ENCODE measurements at places on chromosomes 6 and 20.

DNA sequence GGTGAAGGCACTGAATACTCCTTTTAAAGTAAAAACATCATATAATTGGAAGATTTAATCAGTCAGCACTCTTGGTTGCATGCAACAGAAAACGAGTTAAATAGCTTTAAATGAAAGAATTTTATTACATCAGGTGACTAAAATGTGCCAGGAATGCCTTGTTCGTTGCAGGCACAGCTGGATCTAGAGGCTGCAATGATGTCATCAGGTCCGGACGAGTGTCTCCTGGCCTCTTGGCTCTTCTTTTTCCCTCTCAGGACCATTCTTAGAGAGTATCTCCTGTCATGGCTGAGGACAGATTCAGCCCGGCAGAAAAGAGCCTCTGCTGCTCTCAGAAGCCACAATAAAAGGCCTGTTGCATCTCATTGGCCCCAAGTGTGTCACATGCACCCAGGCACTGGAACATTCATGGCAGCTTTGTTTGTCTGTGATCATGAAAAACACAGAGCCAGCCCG lies 510.7 kb upstream of the SULF2 start:
- DNase-seq: no peak

GRCh38 chr6:30325873-30326525 lies 728 bp upstream of the TRIM39 start:
- peak; percentile 73 for DNase-seq

- no peak for DNase-seq
Measured at GRCh38 chr6:138856654-138857053, 60.8 kb downstream of the ECT2L start.

DNA sequence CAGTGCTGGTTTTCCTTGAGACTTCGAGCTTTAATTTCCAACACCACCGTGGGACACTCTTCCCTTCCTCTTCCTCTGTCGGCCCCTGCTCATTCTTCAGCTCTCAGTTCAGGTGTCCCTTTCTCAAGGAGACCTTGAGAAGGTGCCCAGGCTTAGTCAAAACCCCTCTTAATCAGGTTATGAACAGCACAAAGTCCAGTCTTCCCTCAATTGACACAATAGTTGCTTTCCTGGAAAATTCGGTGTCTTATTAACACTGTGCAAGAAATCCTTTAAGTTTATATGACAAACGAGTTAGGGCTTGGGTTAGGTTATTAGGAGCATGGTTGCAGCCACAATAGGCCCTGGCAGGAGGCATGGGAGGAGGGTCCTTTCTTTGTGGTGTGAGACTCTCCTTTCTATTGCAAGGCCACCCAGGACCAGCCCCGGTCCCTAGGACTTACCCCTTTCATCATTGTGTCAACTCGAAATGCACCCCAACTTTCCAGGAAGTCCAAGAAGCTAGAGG lies 1.5 kb upstream of the NSFL1C start:
- no peak for DNase-seq

- DNase-seq: no peak
Measured at GRCh38 chr20:7879883-7880282, 60.4 kb downstream of the HAO1 start.

- DNase-seq: no peak
Measured at GRCh38 chr6:168250250-168250649, 69.3 kb downstream of the DACT2 start.

GRCh38 chr6:1724616-1725015 lies 114.9 kb downstream of the FOXC1 start:
- DNase-seq: no peak

DNA sequence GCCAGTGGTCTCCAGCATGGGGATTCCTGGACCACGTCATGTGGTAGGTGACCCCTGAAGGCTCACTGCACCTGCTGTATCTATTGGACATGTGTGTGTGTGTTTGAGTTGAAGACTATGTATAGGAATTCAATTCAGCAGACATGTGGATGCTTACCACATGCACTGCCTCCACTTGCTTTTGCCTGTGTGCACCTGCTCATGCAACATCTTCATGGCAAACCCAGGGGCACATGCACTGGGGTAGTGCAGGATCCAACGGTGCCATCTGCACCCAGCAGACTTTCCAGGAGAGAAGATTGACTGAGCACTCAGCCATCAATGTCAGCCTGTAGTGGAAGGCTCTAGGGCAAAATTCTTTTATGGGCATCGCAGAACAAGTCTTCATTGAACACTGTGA lies 299.4 kb downstream of the CDH26 start:
- DNase-seq: no peak

- no peak for DNase-seq
Measured at GRCh38 chr20:24751551-24751950, 197.5 kb upstream of the CST7 start.

DNA sequence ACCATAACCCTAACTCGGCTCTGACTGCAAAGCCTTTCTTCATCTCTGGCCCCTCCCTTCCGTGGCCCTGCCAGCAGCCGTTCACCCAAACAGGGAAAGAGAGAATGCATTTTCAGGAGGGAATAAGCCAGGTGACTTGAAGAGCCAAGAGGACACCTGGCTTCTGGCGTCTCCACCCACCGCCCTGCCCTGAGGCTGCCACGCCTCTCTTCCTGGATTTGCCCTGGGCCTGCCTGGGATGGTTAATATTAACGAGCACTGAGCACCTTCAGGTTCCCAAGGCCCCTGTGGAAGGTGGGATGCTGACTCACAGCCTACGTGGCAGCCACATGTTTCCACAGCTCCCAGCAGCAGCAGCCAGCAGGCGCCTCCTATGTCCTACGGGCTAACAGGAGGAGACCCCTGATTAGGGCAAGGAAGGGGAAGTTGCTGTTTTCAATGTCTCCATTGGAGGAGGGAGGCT lies 138.0 kb upstream of the RREB1 start:
- DNase-seq: no peak

- DNase-seq: peak; percentile 65
Measured at GRCh38 chr6:161242779-161243693, 30.8 kb downstream of the AGPAT4 start.

DNA sequence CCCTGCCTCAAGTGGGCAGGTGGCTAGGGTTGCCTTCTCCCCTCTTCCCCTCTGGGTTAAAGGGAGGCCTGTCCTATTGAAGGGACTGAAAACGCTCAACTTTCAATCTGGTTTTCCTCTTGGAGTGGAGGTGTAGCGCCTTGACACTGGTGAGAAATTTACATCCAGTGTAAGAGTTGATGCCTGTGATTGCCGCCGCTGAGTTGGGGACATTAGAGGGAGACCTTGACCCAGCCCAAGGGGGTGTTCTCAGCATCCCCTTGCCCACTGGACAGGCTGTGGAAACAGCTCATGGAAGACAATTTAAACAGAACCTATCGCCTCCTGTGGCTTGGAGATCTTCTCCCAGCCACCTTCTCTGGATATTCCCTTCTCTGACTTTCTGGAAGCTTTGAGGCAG lies 61.6 kb downstream of the SLC24A3 start:
- no peak for DNase-seq

DNA sequence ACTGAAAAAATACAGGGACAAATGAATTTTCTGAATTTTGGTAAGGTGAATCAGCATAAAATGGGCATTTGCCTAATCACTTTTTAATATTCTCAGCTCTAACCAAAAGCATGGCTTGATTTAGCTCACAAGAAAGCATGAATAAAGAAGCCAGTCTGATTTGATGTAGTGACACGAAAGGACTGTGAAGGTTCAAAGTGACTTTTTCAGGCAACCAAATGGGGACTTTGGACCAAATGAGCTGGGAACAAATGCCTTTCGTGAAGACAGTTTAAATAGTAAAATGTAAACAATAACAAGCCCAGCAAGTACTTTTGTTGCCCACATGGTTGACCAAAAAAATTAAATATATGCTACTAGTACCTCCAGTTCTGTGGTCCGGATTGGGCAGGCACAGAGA lies 12.9 kb upstream of the CBLN4 start:
- DNase-seq: no peak

DNA sequence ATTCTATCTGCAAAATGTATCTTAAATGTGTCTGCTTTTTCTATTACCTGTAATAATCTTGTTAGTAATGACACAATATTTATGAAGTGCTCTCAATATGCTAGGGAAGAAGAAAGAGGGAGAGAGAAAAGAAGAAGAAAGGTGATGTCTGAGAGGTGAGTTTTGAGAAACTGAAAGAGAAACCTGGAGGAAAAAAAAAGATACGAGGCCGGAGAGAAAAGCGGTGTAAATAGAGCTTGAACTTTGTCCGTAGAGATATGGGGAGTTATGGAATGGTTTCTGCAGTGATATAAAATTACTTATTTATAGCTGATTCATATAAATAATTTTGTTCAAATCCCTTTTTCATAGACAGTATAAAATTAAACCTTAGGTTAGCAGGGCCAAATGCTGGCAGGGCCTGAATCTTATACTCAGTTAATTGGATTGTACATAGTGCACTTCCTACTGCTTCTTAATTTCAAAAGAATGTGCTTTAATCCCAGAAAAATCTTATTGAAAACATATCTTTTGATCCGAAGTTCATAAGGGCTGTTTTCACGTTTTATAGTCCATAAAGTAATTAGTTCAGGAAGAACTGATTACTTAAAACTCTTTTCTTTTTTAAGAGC lies 43.0 kb downstream of the MYB start:
- no peak for DNase-seq

DNA sequence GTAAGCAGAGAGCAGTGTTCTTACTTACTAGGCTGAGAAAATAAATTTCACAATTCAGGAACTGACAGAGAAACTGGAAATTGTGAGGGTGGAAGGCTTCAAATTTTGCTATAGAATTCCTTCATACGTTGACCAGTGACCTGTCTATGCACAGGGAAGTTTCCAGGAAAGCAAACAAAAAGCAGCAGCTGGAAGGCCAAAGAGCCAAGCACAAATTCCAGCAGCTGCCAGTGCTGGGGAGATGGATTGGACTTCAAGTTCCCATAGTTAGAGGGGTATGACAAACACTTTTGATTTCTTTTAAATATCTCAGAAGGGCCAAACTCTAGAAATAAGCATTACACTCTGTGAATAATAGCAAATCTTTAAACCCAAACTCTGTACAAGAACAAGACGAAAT lies 299.1 kb upstream of the KCNQ5 start:
- DNase-seq: no peak

GRCh38 chr6:134146268-134147033 lies 94.0 kb upstream of the SLC2A12 start:
- DNase-seq: no peak

DNA sequence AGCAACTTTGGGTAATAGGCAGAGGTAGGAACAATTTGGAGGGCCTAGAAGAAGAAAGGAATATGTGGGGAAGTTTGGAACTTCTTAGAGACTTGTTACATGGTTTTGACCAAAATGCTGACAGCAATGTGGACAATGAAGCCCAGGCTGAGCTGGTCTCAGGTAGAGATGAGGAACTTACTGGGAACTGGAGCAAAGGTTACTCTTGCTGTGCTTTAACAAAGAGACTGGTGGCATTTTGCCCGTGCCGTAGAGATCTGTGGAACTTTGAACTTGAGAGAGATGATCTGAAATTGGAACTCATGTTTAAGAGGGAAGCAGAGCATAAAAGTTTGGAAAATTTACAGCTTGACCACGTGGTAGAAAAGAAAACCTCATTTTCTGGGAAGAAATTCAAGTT lies 28.3 kb upstream of the TMEM200A start:
- DNase-seq: no peak

DNA sequence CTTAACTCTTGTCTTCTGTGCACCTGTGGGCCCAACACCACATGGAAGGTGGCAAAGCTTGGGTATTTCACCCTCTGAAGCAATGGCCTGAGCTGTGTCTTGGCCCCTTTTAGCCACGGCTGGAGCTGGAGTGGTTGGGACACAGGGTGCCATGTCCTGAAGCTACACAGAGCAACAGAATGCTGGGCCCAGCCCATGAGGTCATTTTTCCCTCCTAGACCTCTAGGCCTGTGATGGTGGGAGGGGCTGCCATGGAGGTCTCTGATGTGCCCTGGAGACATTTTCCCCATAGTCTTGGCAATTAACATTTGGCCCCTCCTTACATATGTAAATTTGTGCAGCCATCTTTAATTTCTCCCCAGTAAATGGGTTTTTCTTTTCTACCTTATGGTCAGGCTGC lies 620.8 kb downstream of the RFPL4B start:
- no peak for DNase-seq

DNA sequence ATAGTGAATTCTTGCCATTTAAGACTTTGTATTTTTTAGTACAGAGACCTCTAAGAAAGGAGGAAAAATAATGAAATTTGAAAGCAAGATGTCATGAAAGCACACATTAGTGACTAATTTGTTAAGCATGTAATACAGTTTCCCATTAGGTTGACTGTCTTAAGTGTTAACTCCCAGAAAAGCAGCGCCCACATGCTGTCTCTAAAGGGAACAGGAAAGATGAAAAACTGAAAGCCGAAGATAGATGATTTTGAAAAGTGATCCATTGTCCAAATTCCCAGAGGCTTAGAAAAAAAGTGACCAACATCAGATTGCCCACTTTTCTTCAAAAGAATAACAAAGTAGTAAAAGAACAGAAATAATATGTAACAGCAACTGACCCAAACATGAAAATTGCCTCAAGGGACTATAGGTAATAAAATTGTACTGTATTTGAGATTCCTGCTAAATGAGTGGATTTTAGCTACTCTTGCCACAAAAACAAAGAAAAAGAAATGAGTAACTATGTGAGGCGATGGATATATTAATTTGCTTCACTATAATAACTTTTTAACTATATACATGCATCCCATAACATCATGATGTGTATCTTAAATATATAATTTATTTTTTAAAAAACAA lies 83.2 kb upstream of the OGFRL1 start:
- DNase-seq: no peak

- DNase-seq: no peak
Measured at GRCh38 chr6:129369737-129370136, 340.2 kb downstream of the ARHGAP18 start.

- DNase-seq: no peak
Measured at GRCh38 chr20:44394702-44395460, 39.4 kb downstream of the HNF4A start.

DNA sequence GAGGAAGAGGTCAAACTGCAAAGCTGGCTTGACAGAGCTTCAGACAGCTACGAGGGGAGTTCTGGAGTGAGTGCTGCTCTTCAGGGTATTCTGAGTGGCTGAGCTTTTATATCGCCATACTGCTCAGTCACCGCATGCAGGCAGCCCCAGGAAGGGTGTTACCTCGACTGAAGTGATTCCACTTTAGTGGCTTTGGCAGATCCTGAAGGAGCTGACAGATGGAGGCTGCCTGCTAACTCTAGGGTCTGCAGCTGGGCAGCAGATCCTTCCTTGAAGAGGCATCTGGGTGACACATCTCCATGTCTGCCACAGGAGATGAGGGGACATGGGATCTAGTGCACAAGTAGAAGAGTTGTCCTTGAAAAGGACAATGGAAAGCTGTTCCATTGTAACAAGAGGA lies 3.7 kb upstream of the DEK start:
- DNase-seq: no peak

GRCh38 chr6:47836046-47836445 lies 54.2 kb downstream of the OPN5 start:
- DNase-seq: no peak

DNA sequence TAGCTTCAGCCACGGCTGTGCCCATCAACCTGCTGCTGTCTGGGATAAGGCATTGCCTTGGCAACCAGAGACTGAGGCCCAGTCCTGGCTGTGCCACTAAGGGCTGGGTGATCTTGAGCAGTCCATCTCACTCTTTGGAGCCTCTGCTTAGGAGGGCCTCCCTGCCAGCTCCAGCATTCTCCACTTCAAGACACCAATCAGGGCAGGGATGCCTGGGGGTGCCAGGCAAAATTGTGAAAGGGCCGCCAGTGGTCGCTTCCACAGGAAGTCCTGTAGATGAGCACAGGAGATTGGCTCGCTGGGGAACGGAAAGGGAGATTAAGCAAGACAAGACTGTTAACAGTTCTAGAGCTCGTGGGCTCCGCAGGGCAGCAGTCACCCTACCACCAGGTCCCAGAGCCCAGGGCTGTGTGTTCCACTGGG lies at the start of gene RAB44:
TSS of gene RAB44 (plus strand) at position 346 of the 423 bp plus-strand sequence. CDS start 6,410 bp downstream, outside the sequence.
- DNase-seq: no peak

GRCh38 chr20:47262008-47262364 lies 94.5 kb downstream of the ZMYND8 start:
- DNase-seq: no peak

Measured in CD4-positive, alpha-beta T cell treated with Interleukin-4 for 4 hours (primary cell).